Fibroblast of upper back skin (primary cell): ENCODE measurements at places on chromosomes 12 and 14.

DNA sequence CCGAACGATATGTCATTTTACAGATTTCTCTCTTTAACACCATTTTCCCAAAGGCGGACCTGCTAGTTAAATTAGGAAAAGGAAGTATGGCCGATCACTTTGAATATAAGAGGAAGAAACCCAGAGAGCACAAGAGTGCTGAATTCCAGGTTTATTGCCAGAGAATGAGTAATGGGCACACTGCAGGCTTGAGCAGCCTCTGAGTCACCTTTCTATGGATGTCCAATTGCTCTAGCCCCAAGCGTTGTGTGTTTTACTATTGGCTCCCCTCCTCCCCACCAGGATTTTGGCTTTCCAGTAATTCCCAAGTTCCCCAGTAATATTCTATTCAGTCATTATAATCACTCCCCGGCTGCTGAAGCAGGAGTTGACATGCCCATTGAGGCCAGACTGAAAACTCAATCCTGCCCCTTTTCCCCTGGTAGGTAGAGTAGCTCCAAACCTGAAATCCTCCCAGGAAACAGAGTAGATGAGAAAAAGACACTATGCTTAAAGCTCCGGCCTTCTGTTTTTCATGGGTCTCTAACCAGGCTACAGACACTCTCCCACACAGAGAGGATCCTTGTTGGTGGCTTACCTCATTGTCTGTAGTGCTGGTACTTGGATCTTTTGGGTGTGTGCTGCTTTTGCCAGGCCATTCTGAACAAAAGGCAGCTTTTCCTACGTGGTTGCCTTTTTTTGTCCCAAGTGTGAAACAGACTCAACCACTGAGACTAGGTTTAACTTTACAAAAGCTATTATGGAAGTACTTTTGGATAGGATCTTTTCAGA, 704.3 kb upstream of the FLRT2 start:
- peak; percentile 72 for DNase-seq

DNA sequence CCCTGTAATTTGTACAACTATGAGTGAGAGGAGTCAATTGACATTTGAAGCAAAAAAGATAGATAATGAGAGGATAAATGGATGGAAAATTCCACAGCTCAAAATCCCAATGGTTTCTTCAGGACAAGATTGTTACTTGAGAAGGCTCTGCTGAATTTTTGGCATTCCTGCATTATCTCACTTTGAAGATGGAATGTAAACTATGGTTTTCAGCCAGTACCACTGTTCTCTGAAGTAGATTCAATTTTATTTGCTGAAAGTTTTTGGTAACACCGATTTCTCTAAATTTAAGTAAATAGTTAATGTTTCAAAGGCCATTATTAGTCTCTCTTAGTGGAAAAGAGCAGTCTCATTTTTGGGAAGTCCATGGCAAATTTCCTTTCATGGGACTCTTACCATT, 121.9 kb upstream of the SLC38A2 start:
- DNase-seq, result peak; percentile 86

DNA sequence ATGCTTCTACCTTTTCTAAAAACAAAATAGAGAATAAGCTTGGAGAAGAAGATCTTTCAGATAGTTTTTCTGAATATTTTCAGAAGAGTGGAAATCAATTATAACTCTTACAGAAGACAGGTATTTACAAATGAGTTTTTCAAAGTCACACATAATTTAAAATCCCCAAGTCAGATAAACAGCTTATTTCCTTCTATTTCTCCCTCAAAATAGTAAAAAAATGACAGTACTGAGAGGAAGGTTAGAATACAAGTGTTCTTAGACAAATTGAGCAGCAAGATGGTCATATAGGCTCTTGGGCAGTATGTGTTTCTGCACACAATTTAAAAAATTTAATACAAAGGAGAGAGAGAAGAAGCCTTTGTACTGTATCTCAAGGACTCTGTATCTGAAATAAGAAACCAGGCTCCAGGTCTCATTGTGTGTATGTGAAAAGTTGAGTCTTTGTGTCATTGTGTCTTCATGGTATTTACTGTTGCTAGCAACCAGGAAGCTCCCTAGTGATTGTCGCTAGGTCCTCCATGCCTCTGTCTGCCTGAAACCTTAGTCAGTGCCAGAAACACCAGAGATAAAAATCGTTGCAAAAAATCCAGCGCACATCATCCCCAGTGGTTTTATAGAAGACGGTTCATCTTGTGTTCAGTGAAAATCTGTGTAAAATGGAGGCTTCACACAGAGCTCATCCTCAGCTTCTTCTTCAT, 12.9 kb upstream of the TUBA1A start:
- peak; percentile 50 for DNase-seq

- peak; percentile 94 for DNase-seq
Observed at GRCh38 chr14:75711796-75712211, 50.8 kb downstream of the TTLL5 start.

GRCh38 chr12:104131609-104132008, 6.4 kb downstream of the NFYB start:
- no peak for DNase-seq

DNA sequence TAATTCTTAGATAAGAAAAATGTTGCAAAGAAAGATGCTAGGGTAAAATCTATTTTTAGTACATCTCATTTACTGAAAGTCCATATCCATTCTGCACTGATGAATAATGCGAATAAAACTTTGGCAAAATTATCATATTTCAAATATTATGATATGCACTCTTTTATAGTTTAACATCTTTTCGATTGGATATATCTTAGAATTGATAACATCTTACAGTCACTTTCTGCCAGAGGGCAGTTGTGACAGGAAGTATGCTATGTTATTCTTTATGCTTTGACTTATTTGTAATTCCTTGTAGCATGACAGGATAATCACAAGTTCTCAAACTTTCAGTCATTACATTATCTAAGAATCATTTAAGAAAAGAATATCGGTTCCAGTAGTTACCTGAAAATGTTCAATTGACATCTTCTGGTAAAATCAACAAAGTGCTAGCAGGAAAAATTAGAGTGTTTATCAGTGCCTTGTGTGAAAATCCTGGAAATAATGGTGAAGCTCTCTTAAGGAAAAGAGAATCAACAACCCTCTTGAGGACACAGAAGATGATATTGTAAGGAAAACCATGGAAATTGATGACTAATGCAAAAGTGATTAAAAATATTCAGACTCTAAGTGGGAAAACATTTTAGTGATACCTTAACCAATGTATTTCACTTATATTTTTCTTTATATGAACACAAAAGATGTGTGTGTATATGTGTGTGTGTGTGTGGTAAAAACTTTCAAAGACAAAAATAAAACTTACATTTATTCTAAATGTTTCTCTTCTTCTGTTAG, 95.5 kb downstream of the SLC6A15 start:
- DNase-seq, result peak; percentile 49

GRCh38 chr12:46342562-46343033, 30.0 kb downstream of the SLC38A2 start:
- peak; percentile 52 for DNase-seq

GRCh38 chr12:6866920-6867412, 365 bp upstream of the TPI1 start:
- DNase-seq, result no peak

- DNase-seq, result no peak
Observed at GRCh38 chr12:51792417-51792816, 56.1 kb downstream of the FIGNL2 start.

- no peak for DNase-seq
Observed at GRCh38 chr12:3772380-3772779, 19.5 kb upstream of the CRACR2A start.

DNA sequence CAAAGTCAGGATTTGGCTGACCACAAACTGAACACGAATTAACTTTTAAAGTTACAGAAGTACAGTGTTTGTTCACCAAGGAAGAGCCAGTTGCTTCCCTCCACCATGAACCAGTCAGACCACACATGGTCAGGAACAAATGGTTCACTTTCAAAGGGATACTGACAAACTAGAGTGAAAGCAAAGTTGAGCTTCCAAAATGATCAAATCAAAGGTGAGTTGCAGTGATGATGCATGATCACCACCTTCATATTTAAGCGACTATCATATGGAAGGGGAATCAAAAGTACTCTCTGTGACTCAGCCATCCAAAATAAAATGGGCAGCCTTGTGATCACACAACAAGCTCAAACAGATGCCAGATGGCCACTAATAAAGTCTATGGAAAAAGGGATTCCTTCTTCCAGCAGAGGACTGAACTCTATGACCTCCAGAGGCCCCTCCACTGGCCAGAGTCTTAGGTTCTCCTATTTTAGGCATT, 13.1 kb downstream of the NT5DC3 start:
- DNase-seq, result no peak

DNA sequence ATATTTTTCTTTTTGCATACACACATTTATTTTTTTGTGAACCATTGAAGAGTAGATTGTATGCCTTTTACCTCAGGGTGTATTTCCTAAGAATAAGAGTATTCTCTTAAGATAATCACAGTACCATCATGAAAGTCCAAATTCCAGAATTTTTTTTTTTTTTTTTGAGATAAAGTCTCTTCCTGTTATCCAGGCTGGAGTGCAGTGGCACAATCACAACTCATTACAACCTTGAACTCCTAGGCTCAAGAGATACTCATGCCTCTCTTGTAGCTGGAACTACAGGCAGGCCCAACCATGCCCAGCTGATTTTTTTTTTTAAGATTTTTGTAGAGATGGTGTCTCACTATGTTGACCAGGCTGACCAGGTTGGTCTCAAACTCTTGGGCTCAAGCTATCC, 10.9 kb downstream of the FRS2 start:
- DNase-seq, result no peak

DNA sequence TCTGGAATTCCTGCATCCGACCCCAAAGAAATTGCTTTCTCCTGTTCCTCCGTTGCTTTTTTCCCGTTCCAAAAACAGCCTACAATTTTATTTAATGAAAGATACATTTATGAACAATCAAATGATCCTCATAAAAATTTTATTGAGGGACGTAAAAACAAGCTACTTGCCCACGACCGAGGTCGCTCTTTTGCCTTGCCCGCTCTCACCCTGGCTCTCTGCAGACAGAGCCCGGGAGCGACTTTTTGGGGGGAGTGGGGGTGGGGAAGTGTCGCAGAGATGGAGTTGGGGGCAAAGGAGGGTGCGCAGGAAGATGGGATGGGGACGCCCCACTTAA, 1.1 kb upstream of the HOXC9 start:
- no peak for DNase-seq

DNA sequence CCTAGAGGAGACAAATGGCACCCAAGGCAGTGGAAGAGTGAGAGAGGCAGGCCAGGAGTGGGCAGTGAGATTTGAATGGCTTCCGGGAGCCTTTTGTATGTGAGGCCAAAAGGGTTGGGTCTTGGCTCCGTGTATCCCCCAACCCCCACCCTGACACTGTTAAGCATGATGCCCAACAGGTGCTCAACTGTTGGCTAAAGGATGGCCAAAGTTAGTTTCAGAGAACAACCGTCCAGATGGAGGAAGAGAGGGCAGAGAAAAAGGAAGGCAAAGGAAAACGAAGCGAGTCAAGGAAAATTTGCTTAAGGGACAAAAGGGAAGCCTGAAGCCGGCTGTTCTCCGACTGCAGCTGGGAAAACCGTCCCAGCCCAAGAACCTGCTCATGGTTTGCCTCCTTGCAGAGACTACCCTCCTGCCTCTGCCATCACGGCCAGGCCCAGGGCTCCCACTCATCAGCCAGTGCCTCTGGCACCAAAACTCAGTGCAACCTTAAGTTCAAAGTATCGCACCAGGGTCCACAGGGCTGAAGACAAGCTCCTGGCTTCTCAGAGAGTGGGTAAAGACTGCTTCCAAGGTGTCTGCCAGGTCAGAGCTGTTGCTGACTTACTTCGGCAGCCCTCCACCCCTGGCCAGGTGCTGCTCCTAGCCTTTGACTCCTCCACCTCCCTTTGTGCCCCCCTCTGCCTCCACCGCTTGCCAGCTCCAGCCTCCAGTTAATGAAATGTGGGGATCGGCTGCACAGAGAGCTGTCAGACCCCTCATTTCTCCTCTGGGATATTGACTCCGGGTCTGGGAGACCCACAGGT, 4.2 kb upstream of the C1QL4 start:
- no peak for DNase-seq

DNA sequence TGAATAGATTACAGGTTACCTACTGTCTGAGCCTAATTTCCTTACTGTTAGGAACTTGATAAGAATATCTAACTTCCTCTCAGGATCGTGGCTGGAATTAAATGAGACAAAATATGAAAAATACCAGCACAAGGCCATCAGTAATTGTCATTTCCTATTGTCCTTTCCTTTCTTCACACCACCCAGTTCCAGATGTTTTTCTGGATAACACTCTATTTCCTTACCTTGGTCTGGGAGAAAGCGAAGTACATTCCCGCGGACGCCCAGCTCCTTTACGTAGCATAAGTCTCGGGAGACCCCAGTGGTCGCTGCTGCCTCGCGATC, 376 bp downstream of the GDF3 start:
- no peak for DNase-seq

DNA sequence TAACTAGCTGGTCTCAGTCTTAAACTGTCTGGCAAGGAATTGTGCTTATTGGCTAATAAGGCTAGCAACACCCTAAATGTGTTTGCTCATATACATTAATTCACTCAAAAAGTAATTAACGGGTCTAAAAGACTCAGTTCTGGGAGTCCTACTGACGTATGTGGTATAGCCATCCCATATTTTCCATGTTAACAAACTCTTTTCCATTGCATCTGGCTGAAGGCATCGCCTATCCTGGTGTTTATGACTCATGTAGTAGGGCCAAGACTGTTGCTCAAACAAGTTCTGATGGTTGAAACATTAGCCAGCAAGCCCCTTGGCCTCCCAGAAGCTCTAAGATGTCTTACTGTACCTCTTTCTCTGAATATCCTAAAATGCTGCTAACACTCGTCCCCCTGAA, 98.5 kb downstream of the PHLDA1 start:
- DNase-seq, result peak; percentile 84

- no peak for DNase-seq
Observed at GRCh38 chr12:51846271-51846691, 2.2 kb downstream of the FIGNL2 start.

- no peak for DNase-seq
Observed at GRCh38 chr14:100907240-100907639, 3.7 kb upstream of the RTL1 start.

GRCh38 chr12:54417712-54418440, 1.2 kb downstream of the ITGA5 start:
- no peak for DNase-seq
